ENCODE measurements at places on chromosomes 2 and 18.

- DNase-seq, result no peak
Observed at GRCh38 chr2:1493431-1494126, 80.3 kb downstream of the TPO start.

- no peak for DNase-seq
Observed at GRCh38 chr18:76923485-76924085, 101.2 kb downstream of the ZNF236 start.

DNA sequence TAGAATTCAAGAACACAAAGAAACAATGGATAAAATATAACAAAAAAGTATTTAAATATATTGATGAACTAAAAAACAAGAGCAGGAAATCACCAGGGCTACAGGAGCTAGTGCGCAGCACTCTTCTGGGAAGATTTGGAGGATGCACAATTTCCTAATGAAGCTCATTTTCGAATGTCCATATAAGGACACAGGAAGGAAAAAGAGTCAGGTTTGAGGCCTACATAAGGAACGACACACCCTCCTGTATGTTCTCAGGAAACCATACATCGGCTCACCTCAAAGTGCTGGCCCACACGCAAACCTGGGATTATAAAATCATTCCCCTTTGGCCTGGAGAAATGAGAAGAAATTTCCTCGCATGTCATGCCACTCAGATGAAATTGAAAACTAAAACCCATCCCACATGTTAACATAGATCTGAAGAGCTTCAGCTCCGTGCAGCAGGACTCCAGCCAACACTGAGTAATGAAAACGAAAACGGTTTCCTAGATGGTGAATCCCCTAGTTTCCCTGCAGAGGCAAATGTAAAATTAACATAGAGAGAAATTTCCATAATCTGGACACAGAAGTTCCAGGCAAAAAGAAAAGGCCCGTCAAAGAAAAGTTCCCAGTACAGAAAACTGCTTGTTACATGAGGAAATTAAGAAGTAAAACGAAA lies 825.8 kb downstream of the SOCS6 start:
- DNase-seq, result no peak

GRCh38 chr2:216006164-216006663 lies 7.1 kb downstream of the MREG start:
- no peak for DNase-seq

- DNase-seq, result no peak
Observed at GRCh38 chr2:199042660-199043379, 414.9 kb downstream of the SATB2 start.

- no peak for DNase-seq
Observed at GRCh38 chr2:225337183-225337582, 62.3 kb upstream of the NYAP2 start.

DNA sequence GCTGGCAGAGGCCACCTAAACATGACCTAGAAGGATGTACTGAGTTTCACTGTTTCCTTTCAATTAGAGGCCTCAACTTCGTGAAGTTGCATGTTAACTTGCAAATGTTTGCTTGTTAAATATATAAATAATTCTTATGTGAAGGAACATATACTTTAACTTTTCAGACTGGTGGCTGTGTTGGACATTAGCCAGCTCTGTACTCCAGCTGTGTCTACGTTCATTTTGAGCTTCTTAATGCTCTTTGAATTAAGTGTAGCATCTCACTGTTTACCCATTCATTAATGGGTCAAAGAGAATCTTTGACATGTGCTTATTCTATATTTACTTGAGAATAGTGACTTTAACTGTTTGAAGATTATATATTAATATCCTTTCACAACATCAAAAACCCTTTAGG lies 823.2 kb upstream of the ID2 start:
- no peak for DNase-seq
